ENCODE measurements at places on chromosomes 13 and 19.

- no peak for DNase-seq
These were observed 683.4 kb upstream of the ARGLU1 start for GRCh38 chr13:107251341-107251740.

DNA sequence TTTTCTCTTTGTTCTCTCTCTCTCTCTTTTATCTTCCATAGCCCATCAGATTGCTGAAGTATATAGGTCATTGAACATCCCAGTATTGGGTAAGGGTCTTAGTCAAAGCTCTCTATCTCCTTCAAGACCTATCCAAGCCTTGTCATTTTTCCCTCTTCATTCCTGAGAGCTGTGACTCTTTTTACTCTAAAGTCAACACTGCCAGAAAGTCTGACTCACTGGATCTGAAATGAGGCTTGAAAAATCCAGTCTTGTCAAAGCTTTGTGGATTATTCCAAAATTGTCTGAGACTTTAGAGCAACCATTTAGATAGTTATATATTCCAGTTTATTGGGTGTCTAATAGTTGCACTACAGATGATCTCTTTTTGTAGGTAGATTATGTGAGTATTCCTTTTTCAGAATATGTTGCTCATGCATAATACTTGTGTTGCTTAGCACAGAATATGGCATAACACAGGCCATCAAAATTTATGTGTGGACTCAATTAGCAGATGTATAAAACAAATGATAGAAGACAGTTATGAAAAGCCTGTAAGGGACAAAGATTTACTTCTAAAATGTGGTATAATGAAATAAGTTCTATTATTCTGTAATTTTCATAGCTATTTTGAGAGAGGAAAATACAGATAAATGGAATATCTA, 389.3 kb upstream of the PCDH9 start:
- DNase-seq: no peak

DNA sequence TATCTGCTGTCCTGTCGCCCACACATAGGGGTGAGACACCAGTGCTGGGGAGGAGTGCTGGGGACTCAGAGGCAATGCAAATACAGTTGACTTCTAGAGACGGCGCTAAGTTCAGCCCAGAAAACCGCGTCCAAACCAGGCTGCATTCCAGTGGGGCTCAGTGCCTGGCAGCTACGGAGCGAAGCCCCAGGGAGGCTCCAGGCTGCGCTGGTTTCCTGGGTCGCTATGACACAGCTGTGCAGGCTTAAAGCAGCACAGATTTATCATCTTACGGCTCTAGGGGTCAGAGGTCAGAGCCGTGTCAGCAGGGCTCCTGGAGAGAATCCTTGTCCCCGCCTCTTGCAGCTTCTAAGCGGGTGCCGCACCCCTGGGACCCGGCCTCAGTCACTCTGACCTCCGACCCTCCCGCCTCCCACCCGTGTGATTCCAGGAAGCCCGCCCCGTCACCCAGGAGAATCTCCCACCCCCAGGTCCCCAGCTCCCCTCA, 61.6 kb downstream of the ANKRD10 start:
- DNase-seq: no peak

GRCh38 chr13:37492741-37493514, 105.6 kb downstream of the POSTN start:
- no peak for DNase-seq

- no peak for DNase-seq
These were observed 387.1 kb upstream of the SGCG start for GRCh38 chr13:22793598-22794134.

DNA sequence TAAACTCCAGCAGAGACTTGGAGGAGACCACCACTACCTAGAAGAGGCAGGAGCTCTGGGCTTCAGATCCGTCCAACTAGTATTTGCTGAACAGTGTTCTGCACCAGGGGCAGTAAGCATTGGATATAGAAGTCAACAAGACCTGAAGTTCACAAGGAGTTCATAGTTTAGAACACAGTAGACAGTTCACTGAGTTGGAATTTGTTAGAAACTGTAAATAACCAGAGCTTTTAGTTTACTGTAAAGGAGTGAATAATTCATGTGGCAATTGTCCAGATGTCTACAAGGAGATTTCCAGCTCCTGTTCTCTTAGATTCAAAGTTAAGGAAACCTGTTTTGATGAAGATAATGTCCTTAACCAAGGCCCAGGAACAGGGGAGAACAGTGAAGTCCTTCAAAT, 128.9 kb downstream of the COG6 start:
- DNase-seq: no peak

DNA sequence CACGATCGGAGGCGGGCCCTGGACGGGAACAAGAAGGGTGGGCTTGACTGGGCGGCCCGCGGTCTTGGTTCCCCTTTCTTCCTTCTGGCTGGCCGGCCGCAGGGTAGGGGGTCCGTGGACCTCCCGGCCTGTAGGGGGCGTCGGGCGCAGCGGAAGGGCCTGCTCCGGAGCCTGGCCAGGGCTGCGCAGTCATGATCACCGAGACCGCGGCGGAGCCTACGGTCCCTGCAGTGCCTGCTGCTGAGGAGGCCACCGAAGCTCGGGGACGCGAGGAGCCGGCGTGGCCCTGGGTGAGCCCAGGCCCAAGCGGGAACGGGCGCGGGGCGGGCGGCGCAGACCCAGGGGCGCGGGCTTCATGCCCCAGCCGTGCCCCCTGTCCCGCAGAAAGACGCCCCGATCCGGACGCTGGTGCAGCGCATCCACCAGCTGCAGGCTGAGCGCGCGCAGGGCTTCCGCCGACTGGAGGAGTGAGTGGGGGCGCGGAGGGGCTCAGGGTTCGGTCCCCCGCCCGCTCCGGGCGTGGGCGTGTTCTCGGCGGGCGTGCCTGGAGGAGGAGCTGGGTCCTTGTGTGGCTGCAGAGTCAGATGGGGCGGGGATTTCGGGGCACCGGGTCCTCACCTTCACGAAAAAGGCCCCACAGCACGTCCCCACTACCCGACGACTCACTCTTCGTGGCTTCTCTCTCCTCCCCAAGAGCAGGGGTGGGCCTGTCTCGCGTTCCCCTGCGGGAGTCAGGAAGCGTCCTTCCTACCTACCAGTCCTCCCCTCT, at the start of gene REX1BD:
Gene REX1BD, plus strand, starts transcription at position 188 of the 769 bp plus-strand sequence. Its CDS starts 4 bp downstream, at position 192.
- peak; percentile 86 for DNase-seq

DNA sequence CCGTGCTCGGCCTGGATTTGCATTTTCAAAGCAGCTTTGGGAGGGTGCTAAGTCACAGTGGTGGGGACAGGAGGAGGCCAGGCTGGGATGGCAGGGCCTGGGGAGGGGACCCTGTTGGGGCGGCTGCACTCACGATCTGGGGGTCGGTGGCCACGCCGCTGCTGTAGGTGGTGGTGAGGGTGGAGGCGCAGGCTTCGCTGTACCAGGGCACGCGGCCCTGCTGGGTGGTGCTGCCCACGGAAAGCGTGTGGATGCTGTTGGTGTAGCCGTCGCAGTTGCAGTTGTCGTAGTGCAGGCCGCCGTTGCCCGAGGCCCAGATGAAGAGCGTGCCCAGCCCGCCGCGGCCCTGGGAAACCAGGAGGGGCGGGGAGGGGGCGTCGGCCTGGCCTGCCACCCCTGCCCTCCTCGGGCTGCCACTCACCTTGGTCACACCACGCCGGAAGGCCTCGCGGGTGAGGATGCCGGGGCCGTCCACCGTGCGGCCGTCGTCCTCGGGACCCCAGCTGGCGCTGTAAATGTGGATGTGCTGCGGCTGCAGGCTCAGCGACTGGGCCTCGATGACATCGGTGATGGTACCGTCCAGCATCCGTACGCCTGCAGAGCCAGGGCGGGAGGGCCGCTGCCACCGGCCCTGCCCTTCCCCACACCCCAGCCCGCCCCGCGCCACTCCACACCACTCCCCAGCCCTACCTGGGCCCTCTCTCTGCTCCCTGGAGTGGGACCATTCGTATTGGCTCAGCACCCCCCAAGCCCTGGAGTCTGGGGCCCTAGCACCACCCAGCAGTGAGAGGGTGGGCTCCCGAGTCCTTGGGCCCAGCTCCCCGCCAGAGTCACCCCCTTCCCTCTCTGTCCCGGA, 3.2 kb downstream of the PCSK4 start:
- DNase-seq: no peak

GRCh38 chr19:12092065-12092867, 27.7 kb downstream of the ZNF844 start:
- DNase-seq: peak; percentile 91

GRCh38 chr19:16627193-16627927, 644 bp downstream of the MED26 start:
- DNase-seq: no peak

DNA sequence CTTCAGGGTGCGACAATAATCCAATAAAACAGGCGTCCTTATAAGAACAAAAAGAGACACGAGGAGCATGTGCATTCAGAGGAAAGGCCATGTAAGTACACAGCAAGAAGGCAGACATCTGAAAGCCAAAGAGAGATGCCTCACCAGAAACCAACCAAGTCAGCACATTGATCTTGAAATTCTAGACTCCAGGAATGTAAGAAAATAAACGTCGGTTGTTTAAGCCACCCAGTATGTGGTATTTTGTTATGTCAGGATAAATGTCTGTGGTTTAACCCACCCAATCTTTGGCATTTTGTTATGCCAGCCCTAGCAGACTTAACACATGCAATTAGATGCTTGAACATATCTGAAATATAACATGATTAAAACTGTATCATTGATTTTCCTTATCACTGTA, 452.0 kb downstream of the SLITRK6 start:
- no peak for DNase-seq

GRCh38 chr19:18894254-18895037, 1.5 kb downstream of the CERS1 start:
- DNase-seq: no peak

DNA sequence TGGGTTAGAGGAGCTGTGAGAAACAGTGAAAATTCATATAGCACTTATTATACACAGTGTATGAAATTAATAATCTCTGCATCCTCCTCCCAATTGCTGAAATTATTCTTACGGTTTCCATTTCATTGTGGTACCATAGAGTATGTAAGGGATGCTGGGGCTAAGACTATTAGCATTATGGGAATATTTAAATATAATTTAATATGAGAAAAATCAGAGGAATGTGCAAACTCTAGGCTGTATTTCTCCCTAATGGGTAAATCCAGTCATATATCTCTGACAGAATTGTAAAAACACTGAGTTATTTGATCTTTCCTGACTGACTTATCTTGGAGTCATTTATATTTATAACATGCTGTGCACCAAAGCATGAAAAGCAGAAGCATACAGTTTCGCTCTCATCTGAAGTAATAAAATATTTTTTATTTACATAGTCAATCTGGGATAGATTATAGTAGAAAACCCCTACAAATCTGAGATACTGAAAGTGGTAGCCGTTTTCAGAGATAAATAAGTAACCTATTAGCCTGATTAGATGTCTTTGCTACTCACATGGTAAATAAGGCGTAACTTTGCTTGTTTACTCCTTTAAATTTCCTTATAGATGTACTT, 34.9 kb downstream of the LRCH1 start:
- peak; percentile 23 for DNase-seq

- DNase-seq: no peak
These were observed 16.5 kb upstream of the NANOS2 start for GRCh38 chr19:45931055-45931454.

DNA sequence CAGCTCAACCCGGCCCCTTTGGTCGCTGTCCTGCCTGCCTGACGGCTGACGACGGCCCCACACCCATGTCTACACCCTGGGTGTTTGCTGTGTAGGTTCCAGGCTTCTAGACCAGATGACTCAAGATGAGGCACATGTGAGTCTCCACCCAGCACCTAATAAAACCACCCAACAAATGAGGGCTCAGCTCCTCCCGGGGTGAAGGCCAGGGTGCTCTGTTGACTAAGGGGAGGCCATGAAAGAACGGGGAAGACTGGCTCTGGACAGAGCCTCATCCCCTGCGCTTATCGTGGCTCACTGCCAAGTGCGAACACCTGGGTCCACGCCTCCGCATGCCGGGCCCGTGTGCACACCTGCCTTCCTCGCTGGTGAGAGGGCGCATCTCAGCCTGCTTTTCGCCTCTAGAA, 39.6 kb downstream of the COL4A2 start:
- no peak for DNase-seq

DNA sequence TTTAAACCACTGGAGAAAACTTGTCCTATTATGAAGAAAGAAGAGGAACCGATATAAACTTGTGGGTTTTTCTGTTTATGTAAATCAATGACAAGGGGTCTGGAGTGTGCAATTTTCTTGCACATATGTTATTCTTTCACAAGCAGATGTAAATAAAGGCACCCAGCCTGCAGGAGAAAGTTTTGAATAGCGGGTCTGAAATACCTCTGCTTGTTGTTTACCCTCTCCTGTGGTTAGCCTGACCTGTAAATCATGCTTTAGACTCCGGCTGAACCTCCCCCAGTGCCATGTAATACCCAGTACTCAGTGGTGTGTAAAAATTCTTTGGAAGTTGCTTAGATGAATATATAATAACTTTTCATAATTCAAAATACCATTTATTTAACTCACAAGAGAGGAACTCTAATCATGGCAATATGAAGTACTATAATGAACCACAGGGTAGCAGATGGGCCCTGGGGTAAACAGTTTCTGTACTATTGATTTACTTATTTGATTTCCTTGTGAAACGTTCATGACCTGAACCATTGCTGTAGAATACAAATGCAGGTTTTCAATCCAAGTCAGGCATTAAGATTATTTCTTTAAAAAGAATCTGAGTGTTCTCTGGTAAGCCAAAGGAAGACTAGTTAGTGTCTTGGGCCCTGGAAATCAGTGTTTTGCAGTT, 245.1 kb downstream of the LMO7 start:
- DNase-seq: no peak

DNA sequence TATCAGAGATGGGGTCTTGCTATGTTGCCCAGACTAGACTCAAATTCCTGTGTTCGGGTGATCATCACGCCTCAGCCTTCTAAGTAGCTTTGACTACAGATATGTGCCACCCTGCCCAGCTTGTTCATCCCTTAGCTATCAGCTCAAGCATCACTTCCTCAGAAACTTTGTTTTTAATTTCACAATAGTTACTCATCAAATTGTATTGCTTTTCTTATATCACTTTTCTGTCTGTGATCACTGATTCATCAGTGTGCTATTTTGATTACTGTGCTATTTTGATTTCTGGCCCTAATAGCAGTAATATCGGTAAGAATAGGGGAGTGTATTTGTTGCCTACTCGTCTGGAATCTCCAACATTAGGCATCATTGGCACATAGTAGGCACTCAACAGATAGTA, 878.6 kb upstream of the PCDH20 start:
- no peak for DNase-seq

DNA sequence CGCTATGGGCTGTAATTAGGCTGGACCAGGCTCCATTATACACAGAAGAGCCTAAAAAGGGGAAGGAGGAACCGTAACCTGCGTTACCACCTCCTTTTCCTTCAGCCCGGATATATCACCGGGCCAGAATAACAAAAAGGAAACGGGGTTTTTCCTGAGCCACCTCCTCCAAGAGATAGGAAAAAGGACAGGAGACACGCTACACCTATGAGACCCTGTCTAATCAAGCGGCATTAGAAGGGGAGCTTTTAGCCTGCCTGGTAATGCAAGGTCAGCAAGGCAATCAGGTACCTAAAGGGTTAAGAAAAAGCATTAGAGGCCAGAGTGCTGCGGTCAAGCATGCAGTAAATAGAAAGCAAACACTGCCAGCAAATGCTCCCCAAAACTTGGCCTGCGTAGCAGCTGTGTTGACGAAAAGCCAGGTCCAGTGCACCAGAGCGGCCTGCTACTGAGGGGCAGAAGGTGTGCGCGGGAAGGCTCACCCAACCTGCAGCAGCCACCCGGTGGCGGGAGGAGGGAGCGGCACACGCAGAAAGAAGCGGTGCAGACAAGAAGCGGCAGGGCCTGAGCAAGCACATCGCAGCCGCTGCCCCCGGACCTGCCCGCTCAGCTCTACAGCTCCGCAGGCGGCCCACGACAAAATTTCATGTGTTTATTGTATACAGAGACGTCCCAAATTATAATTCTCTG, 1466.1 kb downstream of the UQCRFS1 start:
- no peak for DNase-seq
